ENCODE measurements at places on chromosomes 2 and 18.
A peak's percentile ranks its signal among the peaks of the same experiment; 100 is the strongest.

GRCh38 chr2:173021939-173022371 is 53.7 kb upstream of the MAP3K20 start:
- no peak for DNase-seq

- no peak for DNase-seq
Measured at GRCh38 chr2:95264624-95265023, 9.6 kb upstream of the PROM2 start.

GRCh38 chr2:3712831-3713503 is 9.6 kb downstream of the DCDC2C start:
- no peak for DNase-seq

DNA sequence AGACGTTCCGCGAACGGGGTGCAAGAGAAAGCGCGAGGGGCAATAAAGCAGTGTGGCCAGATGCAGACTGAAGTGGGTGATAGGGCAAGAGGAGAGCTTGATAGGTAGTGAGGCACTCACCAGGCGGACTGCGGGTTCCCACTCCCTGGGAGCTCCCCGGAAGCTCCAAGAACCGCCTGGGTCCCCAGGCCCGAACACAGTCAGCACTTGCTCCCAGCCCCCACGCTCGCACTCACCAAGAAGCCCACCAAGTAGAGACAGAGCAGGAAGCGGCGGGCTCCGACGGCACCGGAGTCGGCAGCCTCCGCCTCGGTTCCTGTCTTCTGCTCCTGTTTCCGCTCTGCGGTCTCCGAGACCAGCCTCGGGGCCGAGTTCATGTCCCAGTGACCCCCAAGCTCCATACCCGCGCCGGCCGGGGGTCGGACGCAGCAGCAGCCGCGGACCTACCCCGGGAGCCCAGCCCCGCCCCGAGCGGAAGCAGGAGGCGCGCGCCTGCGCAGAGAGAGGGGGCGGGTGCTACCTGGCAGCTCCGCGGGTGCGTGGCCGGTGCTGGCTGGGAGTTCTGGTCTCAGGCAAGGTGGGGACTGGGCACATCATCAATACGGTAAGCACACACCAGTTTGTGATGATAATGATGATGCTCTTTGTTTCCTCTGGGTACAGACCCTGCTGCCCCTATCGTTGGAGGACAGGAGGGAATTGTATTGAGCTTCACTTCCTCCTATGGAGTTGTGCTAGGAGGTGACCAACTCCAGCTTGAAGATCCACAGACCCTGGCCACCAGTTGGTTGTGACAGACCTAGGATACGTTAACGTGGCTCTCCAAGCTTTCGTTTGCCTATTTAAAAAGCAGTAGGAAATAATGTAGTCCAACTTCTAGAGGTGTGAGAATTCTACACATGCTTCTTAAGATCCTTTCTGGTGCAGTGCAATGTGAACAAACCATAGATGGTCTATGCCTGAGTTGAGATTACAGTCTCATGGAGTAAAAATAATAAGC is 25.1 kb upstream of the TMEM182 start:
- peak; percentile 83 for DNase-seq

GRCh38 chr18:32324181-32324580 is 134.3 kb downstream of the MEP1B start:
- no peak for DNase-seq

GRCh38 chr2:163799807-163800206 is 64.0 kb upstream of the FIGN start:
- DNase-seq: no peak

DNA sequence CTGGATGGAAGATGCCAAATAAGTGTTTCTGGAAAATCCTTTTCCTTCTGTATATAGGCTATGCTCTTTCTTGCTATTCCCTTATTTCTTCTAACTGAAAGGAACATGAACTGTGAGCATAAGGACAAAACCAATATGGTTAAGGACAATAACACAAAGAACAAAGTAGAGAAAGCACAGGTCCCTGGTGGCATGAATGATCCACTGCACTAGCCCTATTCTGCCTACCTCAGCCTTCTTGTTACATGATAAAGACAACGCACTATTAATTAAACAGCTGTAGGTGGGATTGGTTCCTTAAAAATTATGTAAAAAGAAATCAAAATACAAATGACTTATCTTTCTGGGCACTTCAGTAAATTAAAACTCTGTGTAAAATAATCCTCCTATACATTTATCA is 1.9 kb upstream of the WDR75 start:
- DNase-seq: no peak

DNA sequence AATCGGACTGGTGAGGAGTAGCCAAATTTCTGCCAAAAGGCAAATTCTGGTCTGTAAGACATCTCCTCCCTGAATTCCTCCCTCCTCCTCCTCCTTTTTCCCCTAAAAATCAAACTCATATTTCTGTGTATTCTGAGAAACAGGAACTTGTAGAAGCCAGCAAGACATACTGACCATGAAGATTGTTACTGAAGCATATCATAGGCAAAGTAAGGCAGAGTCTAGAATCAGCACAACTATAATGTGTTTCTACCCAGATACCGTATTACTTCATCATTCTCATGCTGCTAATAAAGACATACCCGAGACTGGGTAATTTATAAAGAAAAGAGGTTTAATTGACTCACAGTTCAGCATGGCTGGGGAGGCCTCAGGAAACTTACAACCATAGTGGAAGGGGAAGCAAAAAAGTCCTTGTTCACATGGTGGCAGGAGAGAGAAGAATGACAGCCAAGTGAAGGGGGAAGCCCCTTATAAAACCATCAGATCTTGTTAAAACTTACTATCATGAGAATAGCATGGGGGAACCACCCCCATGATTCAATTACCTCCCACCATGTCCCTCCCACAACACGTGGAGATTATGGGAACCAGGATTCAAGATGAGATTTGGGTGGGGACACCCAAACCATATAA is 24.9 kb upstream of the EPC2 start:
- no peak for DNase-seq

- no peak for DNase-seq
Measured at GRCh38 chr2:151649966-151650365, 84.3 kb downstream of the NEB start.

- DNase-seq: no peak
Measured at GRCh38 chr2:212539072-212539880, 674 bp upstream of the ERBB4 start.

GRCh38 chr2:113157897-113158753 is 15.6 kb upstream of the PSD4 start:
- no peak for DNase-seq

DNA sequence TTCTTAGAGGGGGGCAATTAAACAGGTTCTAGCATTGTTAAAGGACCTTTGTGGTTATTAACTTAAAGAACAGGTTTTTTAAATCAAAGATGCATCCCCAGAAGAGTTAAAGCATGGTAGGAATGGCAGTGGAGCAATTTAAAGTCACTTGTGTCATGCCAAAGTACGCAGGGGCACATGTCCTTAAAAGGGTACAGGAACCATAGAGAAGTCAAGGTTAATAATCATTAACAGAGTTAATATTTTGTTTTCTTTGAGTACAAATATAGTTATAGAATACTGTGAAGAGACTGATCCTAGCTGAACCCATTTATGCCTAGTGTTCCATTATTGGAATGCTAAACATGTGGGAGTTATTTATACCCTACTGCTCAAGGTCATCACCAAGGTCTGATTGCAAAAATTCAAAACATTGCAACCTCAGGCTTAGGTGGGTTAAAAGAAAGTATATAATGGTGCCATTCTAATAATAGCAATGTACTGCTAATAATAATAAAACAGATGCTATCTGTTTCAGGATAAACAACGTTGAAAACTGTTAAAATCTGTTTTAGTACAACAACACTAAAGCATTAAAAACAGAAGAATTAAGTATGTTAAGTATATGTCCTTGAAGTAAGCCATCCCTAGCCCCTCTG is 216.0 kb downstream of the MYO3B start:
- no peak for DNase-seq

DNA sequence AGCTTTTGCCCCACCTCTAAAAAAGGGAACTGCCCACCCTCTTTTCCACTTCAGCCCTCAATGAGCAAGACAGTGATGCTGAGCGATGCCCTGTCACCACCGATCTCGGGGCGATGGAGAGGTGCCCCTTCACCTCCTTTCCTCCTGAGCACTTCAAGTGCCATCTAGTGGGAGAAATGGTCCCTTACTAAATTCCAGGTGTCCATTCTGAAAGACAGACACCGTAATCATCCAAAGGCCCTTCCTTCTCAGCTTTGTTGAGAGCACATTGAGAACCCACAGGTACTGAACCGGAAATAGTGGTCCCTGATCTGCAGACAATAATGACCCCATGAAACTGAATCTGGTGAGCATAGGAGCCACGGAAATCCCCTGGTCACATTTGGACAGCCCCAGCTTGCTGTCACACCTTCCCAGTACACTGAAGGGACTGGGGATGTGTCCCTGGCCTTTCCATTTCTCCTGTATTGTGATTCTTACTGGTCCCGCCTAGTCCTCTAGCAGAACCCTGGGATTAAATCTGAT is 38.5 kb downstream of the KCTD18 start:
- peak; percentile 56 for DNase-seq

- DNase-seq: no peak
Measured at GRCh38 chr18:61785588-61785987, 107.2 kb downstream of the RNF152 start.

DNA sequence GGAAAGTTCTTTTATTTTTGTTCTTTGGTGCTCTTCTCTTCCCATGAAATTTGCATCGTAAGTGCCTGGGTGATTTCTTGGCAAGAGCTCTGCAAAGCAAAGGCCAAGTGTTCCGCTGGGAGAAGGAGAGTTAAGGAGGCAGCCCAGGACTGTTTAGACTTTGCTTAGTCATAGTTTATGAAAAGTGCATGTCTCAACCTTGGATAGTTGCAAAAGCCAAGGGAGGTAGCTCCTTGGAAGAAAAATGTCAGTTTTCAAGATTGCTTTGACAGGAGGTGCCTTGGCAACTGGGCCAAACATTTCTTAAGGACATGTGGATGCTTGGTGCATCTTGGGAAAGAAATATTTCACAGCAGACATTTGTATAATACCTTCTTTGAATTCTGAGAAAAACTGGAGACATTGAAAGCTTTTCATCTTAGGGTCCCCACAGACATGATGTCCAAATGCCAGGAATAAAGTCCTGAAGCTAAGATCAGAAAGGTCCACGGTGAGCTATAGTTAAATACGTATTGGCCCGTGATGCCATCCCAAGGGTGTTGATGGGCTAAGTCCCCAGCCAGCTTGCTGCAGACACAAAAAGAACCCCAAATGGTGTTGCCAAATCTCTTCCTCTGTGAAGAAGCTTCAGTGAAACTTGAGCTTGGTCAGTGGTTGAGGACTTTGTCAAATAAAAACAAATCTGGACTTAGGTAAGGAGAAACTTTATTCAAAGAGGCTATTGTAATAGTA is 96.3 kb upstream of the THUMPD2 start:
- no peak for DNase-seq

- DNase-seq: no peak
Measured at GRCh38 chr2:125584732-125585131, 1071.2 kb upstream of the GYPC start.

- DNase-seq: no peak
Measured at GRCh38 chr2:172674968-172675303, 60.7 kb upstream of the RAPGEF4 start.
